ENCODE measurements at places on chromosomes 4 and X.

GRCh38 chr4:54403700-54404453 is 174.8 kb downstream of the PDGFRA start:
- DNase-seq, result no peak

DNA sequence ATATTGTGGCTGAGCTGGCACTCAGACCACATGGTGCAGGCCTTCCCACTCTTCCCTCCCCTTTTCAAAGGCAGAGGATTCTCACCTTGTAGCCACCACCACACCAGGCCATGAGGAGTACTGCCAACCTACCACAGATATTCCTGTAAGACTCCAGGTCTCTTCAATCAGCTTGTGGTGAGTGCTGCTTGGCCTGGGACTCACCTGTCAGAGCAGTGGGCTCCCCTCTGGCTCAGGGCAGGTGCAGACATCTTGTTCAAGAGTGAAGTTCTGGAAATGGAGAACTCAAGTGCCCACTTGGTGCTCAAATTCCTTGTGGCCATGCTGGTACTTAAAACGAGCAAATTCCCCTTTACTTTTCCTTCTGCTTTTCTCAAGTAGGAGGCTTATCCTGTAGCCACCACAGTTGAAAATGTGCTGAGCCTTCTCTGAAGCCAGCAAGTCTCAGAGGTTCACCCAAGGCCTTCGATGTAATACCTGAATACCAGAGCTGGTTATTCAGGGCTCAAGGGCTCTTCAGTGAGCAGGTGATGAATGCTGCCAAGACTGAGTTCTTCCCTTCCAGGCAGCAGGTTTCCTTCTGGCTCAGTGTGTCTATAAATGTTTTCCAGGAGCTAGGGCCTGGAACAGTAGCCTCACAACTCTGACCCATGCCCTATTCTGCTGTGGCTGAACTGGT is 212.9 kb downstream of the TEX13C start:
- DNase-seq, result no peak

DNA sequence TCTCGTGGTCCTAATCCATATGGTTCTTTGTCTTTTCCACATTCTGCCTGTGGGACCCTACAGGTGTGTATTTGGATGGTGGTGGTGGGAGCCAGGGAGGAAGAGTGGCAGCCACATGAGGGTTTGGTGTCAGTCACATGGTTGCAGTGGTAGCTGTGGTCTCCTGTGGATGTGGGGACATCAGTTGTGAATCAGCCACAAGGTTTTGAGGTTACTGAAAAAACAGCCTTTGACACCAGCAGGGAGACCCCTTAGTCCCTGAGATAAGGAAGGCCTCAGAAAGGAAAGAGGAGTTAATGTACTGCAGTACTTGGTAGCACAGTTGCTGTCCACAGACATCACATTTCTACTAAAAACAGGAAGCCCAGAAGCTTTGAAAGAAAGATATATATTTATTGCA is 15.8 kb upstream of the GAGE10 start:
- no peak for DNase-seq

DNA sequence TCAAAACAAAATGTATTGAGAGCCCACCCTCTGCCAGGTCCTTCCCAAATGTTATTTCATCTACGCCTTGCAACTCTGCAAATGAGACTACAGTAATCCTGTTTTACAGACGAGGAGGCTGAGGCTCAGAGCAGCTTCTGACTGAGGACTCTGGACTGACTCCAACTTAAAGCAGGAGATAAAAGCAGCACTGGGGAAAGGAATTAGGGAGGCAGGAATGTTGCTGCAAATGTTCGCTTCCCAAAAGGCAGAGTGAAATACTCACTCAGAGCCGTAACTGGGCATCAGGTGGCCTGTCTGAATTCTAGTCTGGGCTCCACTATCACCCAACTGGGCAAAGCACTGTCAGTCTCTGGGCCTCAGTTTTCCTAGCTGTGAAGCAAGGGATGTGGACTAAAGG is 94.7 kb upstream of the SRD5A3 start:
- DNase-seq, result no peak

- no peak for DNase-seq
Observed at GRCh38 chr4:43337707-43338106, 445.2 kb downstream of the GRXCR1 start.

- DNase-seq, result no peak
Observed at GRCh38 chr4:168629566-168629965, 132.7 kb downstream of the PALLD start.

DNA sequence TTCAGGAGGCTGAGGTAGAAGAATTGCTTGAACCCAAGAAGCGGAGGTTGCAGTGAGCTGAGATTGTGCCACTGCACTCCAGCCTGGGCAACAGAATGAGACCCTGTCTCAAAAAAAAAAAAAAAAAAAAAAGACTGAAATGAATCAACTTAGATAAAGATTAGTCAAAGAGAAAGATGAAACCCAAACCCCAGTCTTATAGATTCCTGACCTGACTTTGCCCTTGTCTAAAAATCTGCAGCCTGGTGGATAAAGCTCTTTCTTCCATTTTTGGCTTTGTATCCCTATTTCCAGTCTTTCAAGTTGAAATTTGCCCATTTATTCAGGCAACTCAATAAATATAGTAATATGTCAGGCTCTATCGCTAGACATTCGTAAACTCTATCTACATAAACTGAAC is 39.3 kb upstream of the SPINK2 start:
- DNase-seq, result no peak

GRCh38 chrX:44906542-44906941 is 33.6 kb downstream of the KDM6A start:
- DNase-seq, result no peak

DNA sequence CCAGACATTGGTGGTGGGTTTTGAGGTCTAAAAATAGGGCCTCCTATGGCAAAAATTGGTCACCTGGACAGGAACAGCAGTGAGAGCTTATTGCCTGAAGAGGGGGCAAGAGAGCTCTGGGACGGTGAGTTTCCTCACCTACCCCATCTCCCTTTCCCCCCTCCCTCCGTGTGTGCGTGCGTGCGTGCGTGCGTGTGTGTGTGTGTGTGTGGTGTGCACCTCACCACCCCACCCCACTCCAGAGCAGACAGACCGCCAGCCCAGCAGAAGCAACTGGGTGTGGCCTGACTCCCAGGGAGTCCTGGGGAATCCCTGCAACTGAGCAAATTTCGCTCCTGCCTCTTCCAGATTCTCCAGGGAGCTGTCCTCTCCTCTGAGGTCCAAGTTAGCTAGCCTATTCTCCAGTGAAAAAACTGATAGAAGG is 44.7 kb downstream of the PRPS1 start:
- peak; percentile 27 for DNase-seq

DNA sequence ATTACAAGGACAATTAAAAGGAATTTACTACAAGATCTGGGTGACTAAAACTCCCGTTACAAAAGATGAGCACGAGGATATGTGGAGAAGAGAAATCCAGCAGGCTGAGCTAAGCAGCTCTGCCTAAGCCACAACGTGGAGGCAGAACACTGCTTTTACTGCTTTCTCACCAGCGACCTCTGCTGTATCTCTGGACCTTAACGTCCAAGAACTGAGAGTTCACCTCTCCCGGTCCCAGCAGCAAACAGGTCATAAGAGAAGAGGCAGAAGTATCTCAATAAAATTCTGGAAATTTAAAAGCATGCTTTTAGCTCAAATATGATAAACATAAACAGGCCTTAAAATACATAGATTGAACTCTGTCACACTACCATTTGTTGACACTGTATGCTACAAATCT is 81.0 kb downstream of the ADGRA3 start:
- peak; percentile 10 for DNase-seq

- no peak for DNase-seq
Observed at GRCh38 chr4:66014146-66014765, 344.0 kb upstream of the EPHA5 start.

- no peak for DNase-seq
Observed at GRCh38 chr4:147401221-147401620, 79.7 kb upstream of the EDNRA start.

DNA sequence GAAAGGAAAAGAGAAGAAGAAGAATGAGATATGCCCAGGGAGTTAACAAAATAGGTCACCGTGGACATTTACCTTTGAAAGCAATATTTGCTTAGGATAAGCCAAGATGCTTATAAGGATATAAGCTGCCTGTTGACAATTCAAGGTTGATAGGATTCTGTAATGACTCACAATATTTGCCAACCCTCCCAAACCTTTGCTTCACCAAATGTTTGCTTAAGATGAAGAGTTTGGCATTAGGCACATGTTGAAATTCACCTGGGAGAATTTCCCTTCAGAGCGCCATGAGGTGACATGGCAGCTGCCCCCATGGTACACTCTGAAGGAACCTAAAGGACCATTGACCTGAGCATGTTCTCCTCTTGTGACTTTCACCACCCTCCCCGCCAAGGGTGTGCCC is 4.6 kb downstream of the PALLD start:
- DNase-seq, result no peak

GRCh38 chr4:87783781-87784180 is 15.6 kb upstream of the IBSP start:
- peak; percentile 28 for DNase-seq

DNA sequence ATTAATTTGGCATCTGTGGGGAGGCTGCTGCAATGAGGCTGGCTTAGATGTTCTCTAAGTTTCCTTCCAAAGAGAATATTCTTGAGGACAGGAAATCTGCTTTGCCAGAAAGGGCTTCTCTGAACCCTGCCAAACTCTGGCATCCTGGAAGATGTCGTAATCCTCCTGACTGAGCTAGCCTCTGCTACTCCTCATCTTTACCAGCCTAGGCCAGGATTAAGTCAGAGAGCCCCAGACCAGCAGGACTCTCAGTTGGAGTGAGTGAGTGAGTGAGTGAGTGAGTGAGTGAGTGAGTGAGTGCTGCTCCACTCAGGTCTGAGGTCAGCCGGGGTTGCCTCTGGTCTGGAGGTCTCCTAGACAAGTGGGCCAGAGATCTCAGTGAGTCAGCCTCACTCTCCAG is 104.9 kb upstream of the SOD3 start:
- peak; percentile 31 for DNase-seq

- no peak for DNase-seq
Observed at GRCh38 chrX:96004386-96004785, 680.3 kb upstream of the DIAPH2 start.

- DNase-seq, result no peak
Observed at GRCh38 chr4:115110191-115111181, 2.9 kb downstream of the NDST4 start.

GRCh38 chrX:38357747-38358673 is 5.6 kb downstream of the OTC start:
- DNase-seq, result no peak

DNA sequence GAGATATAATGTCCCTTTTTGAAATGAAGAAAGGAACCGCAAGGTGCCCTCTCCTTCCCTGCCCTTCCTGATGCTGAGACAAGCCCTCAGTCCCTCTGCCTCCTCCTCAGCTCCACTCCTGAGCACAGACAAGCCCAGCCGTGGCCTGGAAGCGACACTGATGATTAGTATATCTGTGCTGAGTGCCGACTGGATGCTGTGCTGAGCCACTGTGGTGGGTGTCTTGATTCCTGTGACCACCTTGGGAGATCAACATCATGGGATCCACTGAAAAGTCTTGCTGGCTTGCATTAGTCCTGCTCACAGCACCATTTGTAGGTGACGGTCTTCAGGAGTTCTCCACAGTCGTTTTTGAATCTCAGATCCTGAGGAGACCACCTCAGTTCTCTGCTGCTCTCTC is 59.5 kb upstream of the HGFAC start:
- DNase-seq, result no peak

- no peak for DNase-seq
Observed at GRCh38 chrX:130825525-130825924, 77.5 kb downstream of the ENOX2 start.

GRCh38 chr4:105550641-105551040 is 1.8 kb upstream of the ARHGEF38 start:
- no peak for DNase-seq

DNA sequence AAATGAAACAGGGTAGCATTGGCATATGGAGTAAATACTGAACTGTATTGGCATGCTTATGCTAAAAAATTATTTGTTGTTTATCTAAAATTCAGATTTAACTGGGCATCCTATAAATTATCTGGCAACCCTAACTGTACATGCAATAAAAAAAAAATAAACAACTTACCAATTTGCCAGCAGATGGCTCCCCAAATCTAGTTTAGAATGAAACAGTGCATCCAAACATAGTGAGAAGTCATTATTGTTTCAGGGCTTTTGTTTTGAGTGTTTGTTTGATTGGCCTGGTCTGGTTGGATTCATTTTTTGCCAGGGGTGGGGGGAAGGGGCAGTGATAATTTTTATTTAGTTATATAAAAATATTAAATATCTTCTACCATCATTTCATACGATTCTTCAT is 12.8 kb upstream of the NSUN7 start:
- peak; percentile 10 for DNase-seq

DNA sequence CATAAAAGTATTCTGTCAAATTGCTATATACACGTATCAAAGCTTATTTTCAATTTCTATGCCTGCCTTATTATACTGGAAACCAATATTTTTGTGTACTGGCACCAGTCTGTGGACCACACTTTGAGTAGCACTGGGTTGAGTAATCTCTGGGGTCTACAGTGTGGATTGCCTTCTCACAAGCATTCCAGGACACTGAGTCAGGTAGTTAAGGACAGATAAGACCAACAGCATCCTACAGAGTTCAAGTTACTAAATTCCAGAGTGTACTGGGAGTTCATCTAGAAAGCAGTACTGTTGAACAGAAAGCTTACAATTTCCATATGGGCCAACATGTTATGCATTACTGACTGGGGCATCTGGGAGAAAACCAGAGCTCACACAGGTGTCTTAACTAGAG is 61.8 kb downstream of the VMA21 start:
- DNase-seq, result no peak

- DNase-seq, result no peak
Observed at GRCh38 chr4:99506781-99507180, 4.0 kb upstream of the C4orf17 start.

- no peak for DNase-seq
Observed at GRCh38 chr4:3031357-3032082, 42.8 kb downstream of the HTT-AS start.

DNA sequence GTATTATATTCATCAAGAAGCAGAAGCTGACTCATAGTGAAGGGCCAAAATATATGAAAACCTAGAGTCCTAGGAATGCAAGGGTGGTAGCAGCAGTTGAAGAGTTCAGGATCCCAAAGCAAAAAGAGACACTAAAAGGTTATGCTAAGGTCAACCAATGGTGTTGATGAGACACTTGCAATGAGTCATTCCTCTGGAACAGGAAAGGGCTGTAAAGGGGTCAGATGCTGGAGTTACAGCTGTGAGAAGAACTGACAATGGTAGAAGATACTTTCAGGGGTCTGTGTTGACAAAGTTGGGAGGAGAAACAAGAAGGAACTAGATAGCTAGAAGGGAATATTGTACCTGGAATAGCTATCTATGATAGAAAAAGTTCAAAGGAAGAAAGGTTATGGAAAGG is 47.5 kb downstream of the ZGRF1 start:
- DNase-seq, result no peak

DNA sequence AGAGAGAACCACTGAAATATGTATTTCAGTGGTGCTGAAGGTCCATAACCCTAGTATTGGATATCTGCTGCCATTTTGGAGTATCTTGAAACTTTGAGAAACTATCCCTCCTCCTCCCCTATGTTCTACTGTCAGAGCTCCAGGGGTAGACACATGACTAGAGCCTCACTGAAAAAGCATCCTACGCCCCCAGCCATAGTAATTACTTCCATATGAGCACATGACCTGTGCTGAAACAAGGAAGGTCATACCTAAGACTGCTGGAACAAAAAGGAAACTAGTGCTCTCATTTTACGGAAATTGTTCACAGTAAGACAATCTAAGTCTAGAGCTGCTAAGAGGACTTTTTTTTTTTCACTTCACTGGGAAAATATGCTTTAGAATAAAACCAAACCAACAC is 42.0 kb upstream of the MAPK10 start:
- no peak for DNase-seq

GRCh38 chrX:129125122-129125914 is 398.0 kb downstream of the SMARCA1 start:
- DNase-seq, result no peak
